ENCODE measurements at places on chromosomes 13 and 19.

DNA sequence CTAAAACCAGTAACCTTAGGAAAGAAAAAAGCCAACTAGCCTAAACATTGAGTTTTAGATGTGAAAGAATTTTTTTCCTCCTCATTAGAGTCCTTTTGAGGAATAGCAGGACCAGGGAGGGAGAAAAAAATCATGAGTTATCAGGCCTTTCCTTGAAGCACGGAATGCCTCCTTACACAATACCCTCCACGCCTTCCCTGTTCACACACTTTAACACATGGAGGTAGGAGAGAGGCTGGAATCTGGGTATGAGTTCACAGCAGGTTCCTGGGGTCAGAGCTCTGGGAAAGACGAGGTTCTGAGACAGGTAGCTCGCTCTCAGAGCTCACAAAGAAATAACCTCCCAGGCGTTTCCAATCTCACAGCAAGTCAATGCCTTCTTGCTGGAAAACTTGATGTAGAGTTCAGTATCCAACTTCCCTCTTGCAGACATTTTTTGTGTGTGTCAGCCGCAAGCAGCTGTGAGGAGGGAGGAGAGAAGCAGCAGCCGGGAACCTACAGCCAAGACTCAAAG is 716 bp downstream of the ZNF573 start:
- DNase-seq = no peak

DNA sequence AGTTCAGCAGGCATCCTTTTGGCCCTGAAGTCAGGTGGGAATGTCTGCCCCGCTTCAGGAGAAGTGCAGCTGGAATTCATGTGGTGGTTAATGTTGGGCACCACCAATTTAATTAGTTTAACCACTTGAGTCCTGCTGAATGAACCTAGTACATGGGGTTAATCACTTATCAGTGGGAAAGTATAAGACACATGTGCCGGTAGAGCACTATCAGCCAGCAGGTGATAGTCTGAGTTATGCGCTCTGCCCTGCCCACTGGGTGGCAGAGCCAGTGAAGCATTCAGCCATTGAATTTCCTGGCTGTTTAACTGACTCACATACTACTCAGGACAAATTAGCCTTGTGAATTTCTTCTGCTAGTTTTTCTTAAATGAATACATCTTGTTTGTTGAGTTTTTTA is 789.7 kb upstream of the PRR20A start:
- no peak for DNase-seq

GRCh38 chr13:40341501-40341900 is 324.9 kb downstream of the FOXO1 start:
- no peak for DNase-seq

DNA sequence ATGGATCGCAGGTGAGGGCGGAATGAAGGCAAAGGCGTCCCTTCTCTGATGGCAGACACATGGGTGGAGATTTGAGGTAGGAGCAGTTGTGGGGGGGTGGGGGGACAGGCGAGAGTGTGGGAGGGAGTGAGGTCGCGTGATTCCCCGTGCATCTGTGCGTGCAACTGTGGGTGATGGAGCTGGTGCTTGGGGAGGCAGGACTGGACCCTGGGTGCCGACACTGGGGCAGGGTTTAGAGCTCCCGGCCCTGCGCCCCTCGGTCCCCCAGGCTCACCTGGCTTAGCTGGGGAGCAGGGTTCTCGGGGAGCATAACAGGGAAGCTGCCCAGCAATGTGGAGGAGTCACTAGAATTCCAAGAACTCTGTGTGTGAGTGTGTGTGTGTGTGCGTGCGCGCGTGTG is 3.4 kb downstream of the TMPRSS9 start:
- no peak for DNase-seq

DNA sequence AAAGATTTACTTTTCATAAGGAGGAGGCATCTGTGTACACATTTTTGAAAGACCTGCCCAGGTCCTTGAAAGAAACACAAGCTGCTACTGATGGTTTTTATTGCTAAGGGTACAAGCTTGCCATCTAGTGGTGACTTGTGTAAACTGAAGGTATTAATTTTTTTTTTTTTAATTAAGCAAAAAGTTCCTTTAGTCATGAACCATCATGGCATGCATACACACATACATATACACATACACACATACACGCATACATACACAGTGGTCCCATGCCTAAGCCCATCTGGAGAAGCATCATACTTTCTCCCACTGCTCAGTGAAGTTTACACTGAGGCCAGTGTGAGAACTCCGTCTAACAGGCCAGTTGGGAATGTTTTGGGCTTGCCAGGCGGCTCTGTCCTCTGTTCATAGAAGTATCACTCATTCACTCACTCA is 312.5 kb downstream of the DCLK1 start:
- peak; percentile 49 for DNase-seq

GRCh38 chr13:69828527-69828926 is 279.1 kb upstream of the ATXN8OS start:
- no peak for DNase-seq

- DNase-seq = peak; percentile 15
These were observed 28.8 kb downstream of the EPN1 start for GRCh38 chr19:55703790-55704215.

All from globus pallidus (tissue), 1 donor.